ENCODE measurements at places on chromosomes 4 and X.

- peak; percentile 47 for DNase-seq
Observed at GRCh38 chrX:132023896-132024386, 839 bp downstream of the STK26 start.

DNA sequence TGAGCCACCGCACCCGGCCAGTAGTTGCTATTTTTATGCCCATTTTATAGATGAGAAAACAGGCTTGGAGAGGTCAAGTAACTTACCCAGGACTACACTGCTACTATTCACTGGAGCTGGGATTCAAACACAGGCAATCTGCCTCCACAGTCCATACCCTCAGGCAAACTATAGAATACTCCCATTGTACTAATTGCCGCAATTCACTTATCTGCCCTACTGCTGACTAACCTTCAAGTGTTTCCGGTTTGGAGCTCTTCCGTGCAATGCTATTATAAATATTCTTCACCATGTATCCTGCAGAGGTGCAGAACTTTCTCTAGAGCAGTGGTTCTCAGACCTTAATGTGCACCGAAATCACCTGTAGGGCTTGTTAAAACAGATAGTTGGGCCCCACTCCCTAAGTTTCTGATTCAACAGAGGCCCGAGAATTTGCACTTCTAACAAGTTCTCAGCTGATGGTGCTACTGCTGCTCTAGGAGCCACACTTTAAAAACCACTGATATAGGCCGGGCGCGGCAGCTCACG, 1.9 kb upstream of the G3BP2 start:
- DNase-seq: no peak

DNA sequence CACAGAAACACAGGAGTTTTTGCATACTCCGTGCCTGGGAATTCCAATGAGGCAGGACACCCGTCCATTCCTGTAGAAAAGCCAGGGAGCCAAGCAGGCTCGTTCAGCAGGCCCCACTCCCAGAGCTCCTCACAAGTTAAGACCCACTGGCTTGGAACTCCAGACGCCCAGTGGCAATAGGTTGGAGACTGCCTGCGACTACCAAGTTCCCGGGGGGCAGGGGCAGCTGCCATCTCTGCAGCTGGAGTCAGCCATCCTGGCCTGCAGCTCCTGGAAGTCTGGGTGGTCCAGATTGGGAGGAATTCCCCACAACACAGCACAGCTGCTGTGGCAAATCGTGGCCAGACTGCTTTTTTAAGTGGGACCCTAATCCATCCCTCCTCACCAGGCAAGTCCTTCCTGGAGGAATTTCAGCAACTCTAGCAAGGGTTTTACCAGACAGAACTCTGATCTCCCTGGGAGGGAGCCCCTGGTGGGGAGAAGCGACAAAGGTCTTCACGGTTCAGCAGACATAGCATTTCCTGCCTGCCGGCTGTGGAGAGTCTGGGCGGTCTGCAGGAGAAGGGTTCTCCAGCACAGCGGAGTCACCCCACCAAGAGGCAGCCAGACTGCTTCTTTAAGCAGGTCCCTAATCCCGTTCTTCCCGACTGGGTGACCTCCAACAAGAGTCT, 231.9 kb downstream of the STPG2 start:
- DNase-seq: peak; percentile 52

DNA sequence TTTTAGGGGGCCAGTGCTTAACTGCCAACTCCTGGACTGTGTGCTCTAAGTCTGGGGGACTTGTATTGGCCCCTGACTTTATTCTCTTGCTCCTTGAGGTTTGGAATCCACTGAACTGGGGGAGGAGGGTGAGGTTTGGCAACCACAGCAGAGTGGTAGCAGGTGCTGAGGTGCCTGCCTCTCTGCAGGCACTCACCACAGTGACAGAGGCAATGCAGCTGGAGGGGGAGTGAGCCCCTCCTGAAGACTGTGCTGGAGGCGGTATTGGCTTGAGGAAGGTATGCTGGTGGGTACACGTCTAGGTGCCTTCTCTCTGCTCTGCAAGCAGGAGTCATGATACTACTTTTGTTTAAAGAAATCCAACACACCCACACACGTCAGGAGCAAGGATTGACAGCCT, 24.6 kb downstream of the CFAP299 start:
- peak; percentile 34 for DNase-seq

GRCh38 chrX:130895299-130895698, 7.7 kb downstream of the ENOX2 start:
- no peak for DNase-seq

GRCh38 chrX:87664381-87664780, 146.8 kb downstream of the KLHL4 start:
- DNase-seq: no peak

GRCh38 chrX:73213734-73214425, 771 bp downstream of the NAP1L2 start:
- no peak for DNase-seq

GRCh38 chr4:175447016-175447415, 365.0 kb downstream of the GPM6A start:
- DNase-seq: no peak

- no peak for DNase-seq
Observed at GRCh38 chrX:116306218-116306617, 130.2 kb upstream of the SLC6A14 start.

GRCh38 chrX:87434618-87435017, 83.0 kb upstream of the KLHL4 start:
- no peak for DNase-seq

DNA sequence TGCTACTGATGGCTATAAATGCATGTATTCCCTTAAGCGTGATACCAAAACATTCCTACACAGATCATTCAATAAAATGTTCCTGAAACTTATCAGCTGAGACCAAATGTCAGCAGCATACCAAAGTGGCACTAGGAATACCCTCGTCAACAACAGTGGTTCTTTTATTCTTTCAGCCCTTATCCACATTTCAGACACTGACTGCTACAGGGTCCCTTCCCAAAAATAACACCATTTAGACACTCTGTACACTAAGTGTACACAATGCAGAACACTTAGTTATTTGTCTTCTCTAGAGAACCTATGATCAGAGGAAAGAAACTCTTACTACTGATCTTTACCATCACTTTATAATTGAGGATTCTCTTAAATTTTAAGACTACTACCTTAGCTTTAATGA, 94.1 kb downstream of the ATRX start:
- DNase-seq: no peak

GRCh38 chr4:145533001-145533400, 51.3 kb downstream of the SMAD1 start:
- no peak for DNase-seq

GRCh38 chrX:57595381-57595811, 3.6 kb downstream of the ZXDB start:
- DNase-seq: no peak

- DNase-seq: no peak
Observed at GRCh38 chrX:1419545-1420355, 27.8 kb upstream of the SLC25A6 start.

DNA sequence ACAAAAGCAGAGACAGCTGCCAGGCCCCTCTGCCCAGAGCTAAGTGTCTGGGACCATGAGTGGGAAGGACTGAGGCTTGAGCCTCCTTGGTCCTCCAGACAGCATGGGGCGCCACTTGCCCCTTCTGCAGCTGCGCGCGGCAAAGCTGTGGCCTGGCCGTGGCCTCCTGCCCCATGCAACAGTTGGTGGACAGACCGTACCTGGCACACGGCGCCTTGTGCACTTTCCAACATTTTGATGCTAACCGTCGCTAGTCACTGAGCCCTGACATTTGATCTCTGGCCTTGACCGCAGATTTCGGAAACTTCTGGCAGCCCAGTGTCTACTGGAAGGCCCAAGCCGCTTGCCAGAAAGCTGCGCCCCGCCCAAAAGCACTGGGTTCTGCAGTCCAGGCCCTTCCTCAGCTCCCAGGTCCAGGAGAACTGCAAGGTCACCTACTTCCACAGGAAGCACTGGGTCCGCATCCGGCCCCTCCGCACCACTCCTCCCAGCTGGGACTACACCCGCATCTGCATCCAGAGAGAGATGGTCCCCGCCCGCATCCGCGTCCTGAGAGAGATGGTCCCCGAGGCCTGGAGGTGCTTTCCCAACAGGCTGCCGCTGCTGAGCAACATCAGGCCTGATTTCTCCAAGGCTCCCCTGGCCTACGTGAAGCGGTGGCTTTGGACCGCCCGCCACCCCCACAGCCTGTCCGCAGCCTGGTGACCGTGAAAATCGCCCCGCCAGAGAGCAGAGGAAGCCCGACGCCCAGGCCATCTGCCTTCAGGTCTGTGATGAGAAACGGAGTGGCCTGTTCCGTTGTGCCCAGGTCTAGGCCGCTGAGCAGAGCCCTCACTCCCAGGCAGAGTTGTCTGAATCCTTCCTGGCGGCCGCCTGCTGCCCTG, 35.3 kb upstream of the CA5B start:
- DNase-seq: no peak

DNA sequence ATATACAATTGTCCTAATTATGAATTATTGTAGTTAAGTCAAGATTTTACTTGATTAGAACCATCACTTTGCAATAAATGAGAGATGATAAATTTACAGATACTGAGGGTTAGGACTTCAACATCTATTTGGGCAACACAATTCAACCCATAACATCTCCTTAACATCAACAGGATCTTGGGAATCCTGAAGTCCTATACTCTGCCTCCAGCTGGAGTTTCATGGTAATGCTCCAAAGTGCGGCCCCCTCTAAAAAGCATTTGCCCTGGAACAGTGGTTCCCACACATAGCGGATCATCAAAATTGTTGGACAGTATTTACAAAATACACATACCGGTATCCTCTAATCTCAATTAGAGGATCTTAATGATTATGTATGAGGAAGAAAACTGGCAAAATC, 618.6 kb downstream of the CENPC start:
- DNase-seq: no peak

DNA sequence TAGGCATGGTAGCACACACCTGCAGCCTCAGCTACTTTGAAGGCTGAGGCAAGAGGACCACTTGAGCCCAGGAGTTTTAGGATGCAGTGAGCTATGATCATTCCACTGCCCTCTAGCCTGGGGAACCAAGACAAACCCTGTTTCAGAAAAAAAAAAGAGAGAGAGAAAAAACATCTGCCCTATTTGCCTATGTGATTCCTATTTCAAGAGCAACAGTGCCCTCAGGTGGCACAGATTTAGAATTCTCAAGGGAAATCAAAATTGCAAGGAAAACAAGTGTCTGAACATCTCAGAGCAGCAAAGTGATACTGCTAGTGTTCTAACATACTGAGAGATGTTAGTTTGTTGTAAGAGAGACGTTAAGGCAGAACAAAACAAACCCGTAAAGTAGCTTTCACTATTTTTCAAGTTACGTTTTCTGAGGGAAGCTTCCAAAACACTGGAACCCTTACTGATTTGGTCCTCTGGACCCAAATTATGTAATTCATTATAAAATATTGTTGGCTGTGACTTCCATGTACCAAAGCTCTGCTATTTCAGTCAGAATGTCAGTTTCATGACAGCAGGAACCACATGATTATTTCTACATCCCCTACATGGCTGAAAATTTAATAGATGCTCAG, 7.9 kb downstream of the BDH2 start:
- DNase-seq: no peak

DNA sequence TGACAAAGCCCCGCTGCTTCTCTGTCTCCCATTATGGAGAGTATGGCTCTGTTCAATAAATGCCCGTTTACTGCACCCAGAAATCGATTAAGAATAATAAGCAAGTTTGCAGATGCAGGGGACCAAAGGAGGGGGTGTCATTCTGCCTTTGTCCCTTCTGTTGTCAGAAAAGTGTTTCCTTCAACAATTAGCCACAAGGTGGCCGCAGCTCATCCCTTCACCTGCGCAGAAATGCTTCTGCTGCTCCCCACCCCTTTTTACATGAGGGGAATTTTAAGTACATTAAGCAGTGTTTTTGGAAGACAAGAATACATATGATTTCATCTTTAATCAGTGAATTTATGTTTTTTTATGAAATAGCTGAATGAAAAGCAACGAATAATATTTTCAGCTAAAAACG, 175.6 kb upstream of the ARX start:
- DNase-seq: no peak

DNA sequence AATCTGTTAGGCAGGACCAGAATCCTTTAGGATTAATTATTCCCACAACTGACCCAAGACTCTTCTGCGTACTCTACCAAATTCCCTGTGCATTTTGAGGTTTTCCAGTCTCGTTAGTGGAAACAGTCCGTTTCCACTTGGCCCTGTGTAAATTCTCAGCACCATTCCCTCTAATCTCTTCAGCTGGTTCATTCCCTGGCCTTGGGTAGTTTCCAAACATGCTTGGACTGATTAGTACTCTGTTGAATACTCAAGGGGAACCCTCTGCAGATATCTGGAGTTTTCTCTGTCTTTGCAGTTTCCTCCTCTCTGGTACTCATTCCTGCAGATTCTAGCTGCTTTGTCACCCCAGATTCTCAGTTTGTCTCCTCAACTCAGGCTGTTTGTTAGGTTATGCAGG, 80.4 kb downstream of the ZFX start:
- DNase-seq: no peak

- no peak for DNase-seq
Observed at GRCh38 chr4:51845711-51846110, 2.8 kb downstream of the DCUN1D4 start.

DNA sequence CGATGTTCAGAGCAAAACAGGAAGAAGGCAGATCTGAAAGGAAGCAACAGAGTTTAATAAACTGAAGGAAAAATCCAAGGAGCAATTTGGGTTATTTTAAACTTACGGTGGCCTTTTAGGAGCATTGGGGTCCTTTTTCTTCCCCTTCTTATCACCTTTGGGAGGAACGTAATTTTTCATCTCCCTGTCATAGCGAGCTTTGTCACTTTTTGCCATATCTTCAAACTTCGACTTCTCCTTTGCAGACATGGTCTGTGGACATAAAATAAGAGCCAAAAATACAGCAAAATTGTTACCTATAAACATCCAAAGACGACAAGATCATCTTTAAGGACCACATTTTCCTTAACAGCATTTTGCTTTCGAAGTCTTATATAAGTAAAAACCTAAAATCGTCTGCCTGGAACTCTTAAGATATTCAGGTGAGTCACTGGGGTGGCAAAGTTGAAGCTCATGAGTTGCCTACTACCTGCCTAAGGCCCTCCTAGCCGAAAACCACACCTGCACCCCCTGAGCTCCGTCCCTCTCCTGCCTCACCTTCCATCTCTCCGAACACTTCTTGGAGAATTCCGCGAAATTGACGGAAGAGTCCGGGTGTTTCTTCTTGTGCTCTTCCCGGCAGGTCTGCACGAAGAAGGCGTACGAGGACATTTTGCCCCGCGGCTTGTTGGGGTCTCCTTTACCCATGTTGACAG, 1.0 kb downstream of the HMGB2 start:
- no peak for DNase-seq

GRCh38 chr4:11768251-11768972, 339.7 kb upstream of the HS3ST1 start:
- DNase-seq: no peak

GRCh38 chr4:86015412-86016350, 344.2 kb downstream of the MAPK10 start:
- DNase-seq: no peak

- DNase-seq: no peak
Observed at GRCh38 chr4:77127215-77127614, 29.8 kb upstream of the CCNG2 start.

DNA sequence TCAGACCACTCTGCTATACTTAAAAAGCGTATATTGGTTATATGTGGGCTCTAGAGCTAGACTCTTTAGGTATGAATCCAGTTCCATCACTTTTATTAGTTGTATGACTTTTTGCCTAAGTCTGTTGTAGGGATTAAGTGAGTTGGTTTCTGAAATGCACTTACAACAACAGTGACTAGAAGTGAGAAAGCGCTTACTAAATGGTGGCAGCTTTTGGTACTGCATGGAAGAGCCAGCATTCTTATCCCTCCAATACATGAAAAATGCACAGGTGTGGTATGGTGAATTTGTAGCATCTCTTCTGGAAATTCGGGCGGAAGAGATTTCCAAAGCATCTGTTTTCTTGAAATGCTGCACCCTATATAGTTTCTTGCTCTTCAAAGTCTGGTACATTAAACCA, 117.1 kb downstream of the SPANXA1 start:
- no peak for DNase-seq

GRCh38 chr4:74754218-74754617, 40.1 kb downstream of the BTC start:
- no peak for DNase-seq
